ENCODE measurements at places on chromosomes 13 and 19.

DNA sequence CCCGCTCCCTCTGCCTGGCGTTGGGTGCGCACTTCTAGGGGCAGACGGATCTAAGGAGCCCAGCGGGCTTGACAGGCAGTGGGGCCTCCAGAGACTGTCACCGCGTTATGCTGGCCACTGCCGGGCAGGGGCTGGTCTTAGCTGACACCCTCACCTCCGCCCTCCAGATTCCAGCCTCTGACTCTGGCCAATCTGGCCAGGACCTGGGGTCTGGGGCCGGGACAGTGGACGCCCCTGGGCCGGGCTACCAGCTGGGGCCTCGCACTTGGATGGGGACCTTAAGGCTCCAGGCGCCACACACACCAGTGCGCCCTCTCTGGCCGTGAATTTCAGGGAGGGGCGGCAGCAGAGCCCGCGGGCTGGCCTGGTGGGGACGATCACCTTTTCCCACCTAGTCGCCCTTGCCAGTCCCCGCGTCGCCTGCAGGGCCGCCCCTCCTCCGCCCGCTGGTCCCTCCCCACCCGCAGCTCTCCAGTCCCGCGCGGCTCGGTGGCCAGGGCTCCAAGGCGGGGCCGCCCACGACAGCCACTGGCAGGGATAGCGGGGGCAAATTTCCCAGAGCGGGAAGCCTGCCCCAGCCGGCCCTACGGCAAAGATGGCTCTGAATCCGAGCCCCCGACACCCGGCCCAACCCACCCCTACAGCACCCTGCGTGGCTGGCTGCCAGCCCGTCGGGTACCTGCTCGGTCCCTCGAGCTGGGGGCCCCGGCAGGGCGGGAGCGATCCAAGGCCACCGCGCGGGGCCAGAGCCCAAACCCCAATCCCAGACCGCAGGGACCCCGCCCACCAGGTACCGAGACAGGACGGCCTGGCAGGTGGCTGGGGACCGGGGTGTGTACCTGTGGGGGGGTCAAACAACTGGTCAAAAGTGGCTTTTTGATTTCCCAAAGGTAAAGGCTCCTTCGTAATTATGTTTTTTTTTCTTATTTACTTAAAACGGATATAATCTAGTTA is 6.1 kb upstream of the ZNF98 start:
- no peak for DNase-seq

GRCh38 chr13:35814605-35815011 is 316.6 kb downstream of the DCLK1 start:
- DNase-seq, result no peak

- DNase-seq, result peak; percentile 78
Observed at GRCh38 chr19:17766543-17767131, 15.4 kb downstream of the FCHO1 start.

DNA sequence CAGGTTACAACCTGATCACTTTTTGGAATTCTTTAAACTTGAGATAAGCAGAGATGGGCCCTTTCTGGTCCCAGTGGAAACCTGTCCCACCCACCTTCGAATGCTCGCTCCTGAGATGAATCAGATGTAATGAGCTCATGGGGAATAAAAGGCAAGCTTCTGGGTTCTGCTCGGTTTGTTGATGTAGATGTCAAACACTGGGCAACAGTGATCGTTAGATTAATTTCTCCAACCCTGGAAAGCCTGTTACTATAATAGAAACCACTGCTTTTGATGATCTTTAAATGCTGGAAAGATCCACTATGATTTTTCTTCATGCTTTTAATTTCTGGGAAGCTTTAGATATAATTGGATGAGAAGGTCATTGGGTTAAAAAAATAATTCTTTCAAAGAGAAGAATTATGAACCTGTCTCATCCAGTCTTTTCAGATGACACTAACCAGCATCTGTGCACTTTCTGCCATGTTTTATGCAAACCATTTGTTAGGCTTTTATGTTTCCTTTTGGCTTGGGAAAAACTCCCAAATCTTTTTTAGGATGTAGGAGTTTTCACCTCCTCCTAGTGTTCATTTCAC is 49.3 kb downstream of the B3GLCT start:
- no peak for DNase-seq

- DNase-seq, result no peak
Observed at GRCh38 chr19:6236310-6237291, 43.2 kb downstream of the MLLT1 start.

DNA sequence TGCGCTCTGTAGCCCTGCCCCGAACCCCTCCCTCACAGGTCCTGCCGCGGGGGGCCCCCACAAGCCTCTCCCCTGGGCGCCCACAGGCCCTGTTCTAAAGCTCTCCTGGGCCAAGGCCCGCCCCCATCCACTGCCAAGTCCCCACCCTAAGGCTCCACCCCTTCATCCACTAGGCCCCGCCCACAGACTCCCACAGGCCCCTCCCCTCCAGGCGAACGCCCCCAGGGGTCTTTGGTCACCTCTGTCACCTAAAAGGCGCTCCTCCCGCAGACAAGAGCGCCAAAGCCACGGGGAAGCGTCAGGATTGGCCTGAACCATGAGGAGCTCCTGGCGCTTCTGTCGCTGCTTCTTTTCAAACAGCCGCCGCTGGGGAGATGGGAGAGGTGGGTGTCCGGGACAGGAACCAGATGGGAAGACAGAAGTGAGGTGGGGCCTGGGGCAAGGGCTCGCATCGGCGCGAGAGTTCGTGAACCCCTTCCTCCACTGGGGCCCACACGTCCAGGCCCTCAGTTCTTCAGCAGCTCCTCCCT is 2.3 kb downstream of the TULP2 start:
- DNase-seq, result no peak

DNA sequence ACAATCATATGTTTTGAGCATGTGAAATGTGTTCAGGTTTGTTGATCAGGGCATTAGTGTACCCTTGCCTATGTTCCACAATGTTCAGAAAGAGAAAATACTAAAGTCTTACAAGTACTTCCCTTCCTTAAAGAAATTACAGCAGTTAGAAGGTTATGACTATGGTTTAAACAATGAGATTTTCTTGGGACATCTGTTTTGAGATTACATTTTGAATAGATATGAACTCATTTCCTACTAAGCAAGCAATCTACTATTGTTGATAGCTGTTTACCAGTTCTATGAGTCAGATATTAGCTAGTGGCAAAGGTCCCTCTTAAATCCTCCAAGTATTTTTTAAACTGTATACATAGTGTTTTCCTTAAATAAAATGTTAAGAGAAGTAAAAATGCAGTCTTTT is 241.3 kb downstream of the DACH1 start:
- DNase-seq, result no peak

DNA sequence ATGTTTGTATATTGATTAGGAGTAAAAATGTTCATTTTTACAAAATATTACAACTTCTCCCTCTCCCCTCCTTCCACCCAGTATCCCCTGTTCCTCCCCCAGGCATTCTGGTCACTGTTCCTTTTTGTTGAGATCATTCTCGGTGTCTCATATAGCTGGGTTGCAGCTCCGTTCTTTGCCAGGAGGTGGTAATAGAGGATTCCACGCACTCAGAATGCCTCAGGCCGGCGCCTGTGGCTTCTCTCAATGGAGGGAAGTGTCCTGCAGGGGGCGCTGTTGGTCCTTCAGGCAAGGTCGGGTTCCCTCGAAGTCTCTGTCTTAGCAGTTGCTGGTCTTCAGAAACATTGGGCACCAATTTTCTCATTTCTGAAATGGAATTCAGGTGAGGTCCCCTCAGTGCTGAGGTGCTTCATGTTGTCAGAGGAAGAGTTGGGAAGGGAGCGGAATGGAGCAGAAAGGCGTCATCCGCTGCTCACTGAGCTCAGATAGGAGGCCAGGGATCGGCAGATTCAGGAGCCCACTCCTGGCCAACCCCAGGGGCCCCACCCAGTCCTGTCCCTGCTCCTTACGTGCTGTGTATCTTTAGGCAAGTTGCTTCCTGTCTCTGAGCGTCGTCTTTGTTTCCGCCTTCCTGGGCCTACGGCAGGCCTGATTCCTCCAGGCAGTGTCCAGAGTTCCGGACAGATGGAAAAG is 10.3 kb upstream of the GARIN5A start:
- DNase-seq, result peak; percentile 67

DNA sequence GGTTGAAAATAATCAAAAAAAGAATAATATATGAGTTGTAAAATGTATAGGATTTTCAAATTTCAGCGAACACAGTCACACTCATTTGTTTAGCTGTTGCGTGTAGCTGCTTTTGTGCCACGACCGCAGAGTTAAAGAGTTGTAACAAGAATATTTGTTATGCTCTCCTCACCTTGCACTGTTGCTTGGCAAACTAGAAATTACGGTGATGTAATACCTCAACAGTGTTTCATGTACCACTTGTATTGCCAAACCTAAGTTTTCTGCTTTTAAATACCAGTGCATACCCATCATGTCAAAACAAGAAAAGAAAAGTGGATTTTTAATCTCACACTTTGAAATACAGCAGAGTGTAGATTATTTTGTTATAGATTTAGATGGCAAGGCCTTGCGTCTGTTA is 201.1 kb downstream of the NBEA start:
- DNase-seq, result no peak

DNA sequence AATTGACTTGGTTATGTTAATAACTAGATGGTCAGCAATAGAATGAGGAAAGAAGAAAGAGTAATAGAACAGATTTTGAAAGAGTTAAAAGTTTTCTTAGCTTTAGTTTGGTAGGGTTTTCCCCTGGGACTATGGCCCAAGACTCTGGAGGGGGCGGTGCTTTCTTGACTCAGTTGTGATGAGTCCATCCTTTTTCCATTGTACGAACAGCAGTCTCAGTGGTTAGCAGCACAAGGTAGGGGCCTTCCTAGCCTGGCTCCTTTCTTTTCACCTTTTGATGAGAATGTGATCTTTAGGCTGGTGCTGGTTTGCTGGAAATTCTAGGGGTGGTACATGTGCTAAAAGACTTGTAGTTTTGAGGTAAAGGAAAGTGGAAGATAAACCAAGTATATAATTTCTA is 38.8 kb downstream of the ZNF506 start:
- no peak for DNase-seq

DNA sequence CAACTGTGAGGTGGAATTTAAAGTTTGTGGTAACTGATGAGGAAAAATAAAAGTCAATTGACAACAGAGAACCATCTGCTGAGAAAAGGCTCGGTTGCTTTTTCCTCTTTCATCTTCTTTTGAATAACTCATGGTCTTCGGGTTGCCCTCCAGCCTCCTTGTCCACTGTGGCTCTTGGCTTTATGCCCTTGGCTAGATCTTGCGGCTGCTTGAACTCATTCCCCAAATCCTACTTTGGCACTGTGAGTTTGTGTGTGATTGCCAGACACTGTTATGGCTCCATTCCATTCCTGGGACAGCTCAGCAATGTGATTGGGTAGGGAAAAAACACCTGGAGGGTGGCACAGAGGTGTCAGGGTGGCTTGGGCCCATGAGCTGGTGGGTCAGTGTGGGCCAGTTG is 387.4 kb downstream of the DLEU7 start:
- DNase-seq, result no peak

DNA sequence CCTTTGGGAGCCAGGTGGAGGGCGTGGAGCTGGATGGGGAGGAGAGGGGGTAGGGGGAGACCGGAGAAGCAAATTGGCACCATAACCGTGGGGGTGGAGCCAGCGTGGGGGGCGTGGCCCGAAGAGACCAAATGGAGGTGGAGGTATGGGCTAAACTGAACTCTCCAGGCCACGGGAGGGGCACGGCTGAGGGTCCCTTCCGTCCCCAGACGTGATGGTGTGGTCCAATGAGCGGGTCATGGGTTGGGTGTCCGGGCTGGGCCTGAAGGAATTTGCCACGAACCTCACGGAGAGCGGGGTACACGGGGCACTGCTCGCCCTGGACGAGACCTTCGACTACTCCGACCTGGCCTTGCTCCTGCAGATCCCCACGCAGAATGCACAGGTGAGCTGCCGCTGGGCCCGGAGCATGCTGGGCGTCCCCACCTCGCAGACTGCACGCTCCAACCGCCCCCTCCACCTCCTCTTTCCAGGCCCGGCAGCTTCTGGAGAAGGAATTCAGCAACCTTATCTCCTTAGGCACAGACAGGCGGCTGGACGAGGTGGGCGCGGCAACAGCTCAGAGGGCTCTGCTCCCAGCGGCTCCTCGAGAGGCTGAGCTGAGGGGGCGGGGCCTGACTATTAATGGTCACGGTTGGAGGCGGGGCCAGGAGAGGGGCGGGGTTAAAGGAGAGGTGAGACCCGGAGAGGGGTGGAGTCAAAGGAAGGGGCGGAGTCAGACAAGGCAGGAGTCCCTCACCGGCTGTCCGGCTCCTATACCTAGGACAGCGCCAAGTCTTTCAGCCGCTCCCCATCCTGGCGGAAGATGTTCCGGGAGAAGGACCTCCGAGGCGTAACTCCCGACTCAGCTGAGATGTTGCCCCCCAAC is 6.2 kb downstream of the HRC start:
- DNase-seq, result no peak

DNA sequence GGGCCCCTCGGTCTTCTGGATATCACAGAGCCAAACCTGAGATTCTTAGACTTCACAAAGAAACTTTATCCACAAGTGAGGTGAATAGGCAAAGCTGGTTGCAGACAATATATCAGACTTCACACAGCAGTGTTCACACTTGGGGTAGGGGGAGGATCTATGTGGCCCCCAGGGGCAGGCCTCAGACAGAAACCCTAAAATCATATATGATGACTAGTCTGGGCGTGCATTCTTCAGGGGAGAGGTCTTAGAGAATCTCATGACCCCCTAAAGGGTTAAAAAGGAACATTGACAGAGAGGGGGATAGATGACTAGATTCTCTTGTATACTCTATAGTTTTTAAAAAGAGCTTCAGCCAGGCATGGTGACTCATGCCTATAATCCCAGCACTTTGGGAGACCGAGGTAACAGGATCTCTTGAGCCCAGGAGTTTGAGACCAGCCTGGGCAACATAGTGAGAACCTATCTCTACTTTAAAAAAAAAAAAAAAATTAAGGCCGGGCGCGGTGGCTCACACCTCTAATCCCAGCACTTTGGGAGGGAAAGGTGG is 2.8 kb downstream of the TYROBP start:
- no peak for DNase-seq

GRCh38 chr19:24054044-24054935 is 32.7 kb upstream of the ZNF254 start:
- no peak for DNase-seq

GRCh38 chr19:948842-949496 is 23.1 kb downstream of the ARID3A start:
- no peak for DNase-seq

- DNase-seq, result no peak
Observed at GRCh38 chr13:48648446-48648845, 5.3 kb upstream of the CYSLTR2 start.

- DNase-seq, result no peak
Observed at GRCh38 chr19:47094557-47095475, 18.8 kb downstream of the ZC3H4 start.

DNA sequence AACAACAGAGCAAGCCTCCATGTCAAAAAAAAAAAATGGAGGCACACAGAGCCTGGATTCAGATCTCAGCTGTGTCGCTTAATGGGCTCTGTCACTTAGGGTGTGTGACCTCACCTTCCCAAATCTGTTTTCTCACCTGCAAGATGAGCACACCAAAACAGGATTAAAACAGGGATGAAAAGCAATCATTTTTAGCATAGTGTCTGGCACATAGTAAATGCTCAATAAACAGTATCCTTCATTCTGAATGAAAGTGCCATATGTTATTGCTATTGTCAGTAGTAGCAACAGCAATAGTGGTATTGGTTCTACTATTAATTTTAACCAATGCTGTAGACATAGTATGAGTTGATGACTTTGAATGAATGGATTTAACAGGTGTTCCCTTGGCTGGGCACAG is 23.3 kb downstream of the SAMD4B start:
- DNase-seq, result no peak

GRCh38 chr19:58513694-58514563 is 2.1 kb upstream of the SLC27A5 start:
- DNase-seq, result peak; percentile 83
